ENCODE measurements at places on chromosomes 12 and 14.
A peak's percentile ranks its signal among the peaks of the same experiment; 100 is the strongest.

DNA sequence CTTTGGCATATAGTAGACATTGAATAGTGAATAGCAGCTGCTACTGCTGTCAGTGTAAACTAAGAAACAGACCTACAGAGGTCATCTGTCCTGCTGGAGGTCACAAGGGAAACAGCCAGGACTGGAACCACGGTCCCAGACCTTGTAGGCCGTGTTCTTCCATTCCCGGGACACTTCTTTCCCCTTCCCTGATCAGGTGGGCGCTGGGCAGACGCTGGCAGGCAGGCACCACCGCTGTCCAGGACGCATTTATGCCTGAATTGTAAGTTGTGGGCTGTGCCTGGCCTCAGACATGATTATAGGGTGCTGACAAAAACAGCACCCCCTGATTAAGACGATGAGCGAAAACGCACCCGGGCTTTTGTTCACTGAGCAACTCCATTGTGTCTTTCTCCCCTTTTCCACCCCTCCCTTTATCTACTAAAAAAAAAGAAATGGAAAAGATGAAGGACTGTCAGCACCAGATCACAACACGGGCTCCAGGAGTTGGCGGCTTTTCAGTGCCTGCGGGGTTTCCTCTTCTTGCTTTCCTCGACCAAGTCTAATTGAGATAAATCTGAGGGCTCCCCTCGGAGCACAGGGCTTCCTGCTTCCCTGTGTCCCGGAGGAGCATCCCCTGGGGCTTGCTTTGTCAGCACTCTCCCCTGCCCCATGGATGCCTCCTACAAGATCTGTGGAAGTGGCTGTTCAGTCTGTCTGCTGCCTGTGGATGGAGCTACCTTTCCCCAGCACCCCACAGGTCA, 80.6 kb downstream of the TSPAN9 start:
- DNase-seq = no peak

- no peak for DNase-seq
These were observed 148.3 kb downstream of the PTCSC3 start for GRCh38 chr14:36028218-36028617.

GRCh38 chr14:54175298-54175942, 218.8 kb upstream of the BMP4 start:
- DNase-seq = peak; percentile 5

- DNase-seq = no peak
These were observed 337.0 kb downstream of the FSCB start for GRCh38 chr14:44170101-44170500.

GRCh38 chr14:94317259-94317658, 5.9 kb downstream of the SERPINA6 start:
- DNase-seq = no peak

DNA sequence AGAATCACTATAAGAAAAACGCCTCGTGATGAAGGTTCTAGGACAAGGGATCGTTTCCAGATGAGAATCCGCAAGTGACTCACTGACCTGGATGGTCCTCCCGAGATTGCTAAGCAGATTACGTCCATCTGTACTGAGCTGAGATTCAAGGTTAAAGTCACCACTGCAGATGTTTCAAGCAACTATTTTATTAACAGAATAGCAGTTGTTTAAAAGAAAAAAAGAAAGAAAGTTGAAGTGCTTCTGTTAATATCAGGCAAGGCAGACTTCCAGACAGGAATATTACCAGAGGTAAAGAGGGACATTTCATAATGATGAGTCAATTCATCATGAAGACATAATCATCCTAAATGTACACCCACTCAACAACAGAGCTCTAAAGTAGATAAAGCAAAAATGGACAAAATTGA, 17.9 kb downstream of the PXN start:
- DNase-seq = no peak

DNA sequence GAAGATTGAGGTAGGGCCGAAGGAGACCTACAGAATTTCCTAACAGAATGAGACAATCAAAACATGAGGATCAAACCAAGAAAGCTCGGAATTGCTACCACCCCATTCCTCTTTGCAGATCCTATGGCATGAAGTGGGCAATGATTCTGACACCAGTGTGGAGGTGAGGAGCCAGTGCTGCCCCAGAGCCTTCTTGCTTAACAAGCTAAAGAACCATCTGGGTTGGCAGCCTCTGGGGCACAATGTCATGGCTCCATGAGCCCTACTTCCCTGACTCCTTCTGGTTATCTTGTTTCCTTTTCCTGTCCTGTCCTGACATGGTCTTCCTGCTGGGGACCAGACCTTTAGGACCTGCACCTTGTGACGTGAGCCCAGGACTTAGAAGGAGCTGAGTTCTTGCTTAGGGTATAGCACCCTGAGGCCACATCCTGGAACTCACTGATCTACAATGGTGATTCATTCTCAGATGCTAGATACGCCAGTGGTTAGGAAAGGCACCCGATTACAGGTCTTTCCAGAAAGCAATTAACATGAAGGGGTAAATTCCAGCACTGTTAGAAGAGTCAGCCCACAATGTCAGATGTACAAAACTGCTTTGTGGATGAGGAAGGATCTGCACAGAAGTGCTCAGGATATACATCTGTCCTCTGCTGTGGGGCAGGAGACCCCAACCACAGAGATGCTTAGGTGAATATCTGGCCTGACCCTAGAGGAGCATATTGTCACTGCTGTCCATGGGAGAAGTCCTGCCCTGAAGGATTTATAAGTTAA, 324.2 kb downstream of the ZFP36L1 start:
- DNase-seq = no peak

GRCh38 chr12:52044292-52044983, 6.8 kb upstream of the NR4A1 start:
- no peak for DNase-seq

- DNase-seq = no peak
These were observed 2.2 kb upstream of the ZFP36L1 start for GRCh38 chr14:68794851-68795596.

- no peak for DNase-seq
These were observed 79.3 kb downstream of the PPP2R5C start for GRCh38 chr14:101840649-101841369.

GRCh38 chr12:129530517-129530916, 373.3 kb downstream of the TMEM132D start:
- no peak for DNase-seq

- no peak for DNase-seq
These were observed at the start of gene TMEM132D for GRCh38 chr12:129903956-129904829. TMEM132D (minus strand) TSS chr12:129904025.

Data from hypothalamus (tissue), 51 donors.